ENCODE measurements at places on chromosomes 13 and 19.

- DNase-seq = no peak
These were observed 135.0 kb upstream of the KL start for GRCh38 chr13:32881074-32881776.

- DNase-seq = no peak
These were observed 45.8 kb upstream of the RCBTB2 start for GRCh38 chr13:48578516-48579164.

DNA sequence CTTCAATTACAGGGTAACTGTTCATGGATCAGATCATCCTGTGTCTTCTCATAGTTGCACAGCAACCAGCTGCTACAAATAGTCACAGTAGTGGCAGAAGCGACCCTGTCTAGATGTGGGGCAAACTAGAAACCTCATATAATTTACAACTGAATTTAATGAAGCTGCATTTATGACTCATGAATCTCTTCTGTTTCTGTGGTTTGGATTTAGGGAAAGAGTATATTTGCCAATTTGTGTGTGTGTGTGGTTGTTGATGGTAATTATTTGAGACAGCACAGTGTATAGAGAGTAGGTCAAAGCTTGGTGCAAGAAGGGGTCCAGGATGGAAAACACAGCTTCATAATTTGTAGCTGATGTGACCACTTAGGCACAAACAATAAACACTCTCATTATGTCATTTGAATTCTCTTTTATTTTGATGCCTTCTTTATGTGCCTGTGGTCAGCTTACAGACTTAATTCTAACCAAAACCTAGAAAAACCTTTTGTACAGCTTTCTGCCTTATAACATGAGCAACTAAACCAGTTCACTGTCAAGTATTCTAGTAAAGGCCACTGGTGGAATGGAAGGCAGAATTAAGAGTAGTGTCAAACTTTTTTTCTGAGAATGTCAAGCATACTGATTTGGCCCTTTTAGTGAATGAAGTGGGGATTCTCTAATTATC lies 218.1 kb downstream of the TBC1D4 start:
- DNase-seq = no peak

DNA sequence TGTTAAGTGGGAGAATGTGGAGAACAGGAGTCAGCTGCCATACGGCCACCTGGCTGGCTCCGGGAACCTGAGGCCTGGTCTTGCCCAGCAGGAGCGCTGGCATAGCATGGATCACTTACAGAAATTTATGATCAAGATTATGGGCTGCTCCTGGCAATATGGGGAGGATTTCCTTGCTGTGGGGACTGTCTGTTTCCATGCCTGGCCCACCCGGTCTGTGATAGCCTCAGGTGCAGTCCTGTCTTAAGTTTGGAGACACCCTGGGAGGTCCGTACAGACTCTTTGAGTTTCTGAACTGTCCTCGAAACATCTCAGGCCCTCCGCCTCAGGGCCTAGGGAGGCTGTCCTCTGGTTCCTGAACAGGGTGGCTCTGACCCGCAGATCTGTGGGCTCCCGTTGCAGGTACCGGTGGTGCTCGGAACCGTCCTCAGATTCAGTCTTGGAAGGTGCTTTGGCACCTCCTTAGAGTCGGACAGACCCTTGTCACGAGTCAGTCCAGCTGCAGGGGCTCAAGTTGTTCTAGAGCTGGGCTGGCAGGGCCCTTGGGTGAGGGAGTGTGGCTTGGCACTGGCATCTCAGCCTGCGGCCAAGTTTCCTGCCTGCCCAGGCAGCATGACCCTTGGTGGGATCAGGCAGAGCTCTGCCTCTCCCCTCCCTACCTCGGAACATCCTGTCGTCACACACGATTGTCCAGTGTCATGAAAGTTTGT lies 4.9 kb downstream of the TFDP1 start:
- DNase-seq = peak; percentile 14

GRCh38 chr19:33216198-33216830 lies 9.3 kb downstream of the SLC7A10 start:
- no peak for DNase-seq

DNA sequence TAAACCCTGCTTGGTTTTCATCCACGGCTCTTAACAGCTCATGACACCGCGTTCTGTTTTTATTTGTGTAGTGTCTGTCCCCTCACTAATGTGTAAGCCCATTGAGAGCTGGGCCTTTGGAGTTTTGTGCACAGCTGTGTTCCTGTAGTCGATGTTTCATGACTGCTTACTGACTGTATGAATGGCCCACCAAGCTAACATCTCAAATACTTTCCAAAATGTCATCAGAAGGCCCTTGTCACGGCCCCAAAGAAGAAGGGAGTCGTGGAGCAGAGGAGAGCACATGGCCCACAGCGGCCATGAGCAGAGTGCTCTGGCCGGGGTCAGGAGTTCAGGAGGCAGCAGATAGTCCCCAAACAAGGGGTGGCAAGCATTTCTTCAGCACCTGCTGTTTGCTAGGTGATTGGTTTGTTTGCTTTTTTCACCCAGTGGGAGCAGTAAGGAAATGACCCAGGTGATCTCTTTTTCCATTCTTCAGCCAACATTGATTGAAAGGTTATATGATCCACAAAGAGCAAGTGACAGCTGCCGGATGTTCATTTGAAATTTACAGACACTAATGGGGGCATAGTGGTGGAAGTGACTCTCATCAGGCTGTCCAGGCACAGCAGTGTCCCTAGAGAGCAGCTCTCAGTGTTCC lies 315.2 kb downstream of the ATP8A2 start:
- no peak for DNase-seq

DNA sequence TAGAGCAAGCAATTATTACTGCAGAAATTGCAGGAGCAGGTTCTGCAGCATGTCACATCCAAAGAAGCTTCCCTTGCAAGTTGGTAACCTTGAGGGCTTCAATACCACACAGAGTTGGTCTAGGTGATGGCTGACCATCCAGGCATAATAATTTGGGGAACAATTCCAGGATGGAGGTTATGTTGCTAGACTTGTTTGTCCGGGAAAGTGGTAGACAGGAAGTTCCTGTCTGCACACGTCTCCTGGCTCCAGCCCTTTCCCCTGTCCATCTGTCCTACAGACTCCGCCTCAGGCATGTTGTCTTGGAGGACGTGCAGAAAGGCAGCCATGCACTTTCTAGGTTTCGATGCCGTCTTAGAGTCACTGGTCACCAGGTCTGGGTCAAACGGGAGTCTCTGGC lies 26.0 kb downstream of the DPRX start:
- no peak for DNase-seq

DNA sequence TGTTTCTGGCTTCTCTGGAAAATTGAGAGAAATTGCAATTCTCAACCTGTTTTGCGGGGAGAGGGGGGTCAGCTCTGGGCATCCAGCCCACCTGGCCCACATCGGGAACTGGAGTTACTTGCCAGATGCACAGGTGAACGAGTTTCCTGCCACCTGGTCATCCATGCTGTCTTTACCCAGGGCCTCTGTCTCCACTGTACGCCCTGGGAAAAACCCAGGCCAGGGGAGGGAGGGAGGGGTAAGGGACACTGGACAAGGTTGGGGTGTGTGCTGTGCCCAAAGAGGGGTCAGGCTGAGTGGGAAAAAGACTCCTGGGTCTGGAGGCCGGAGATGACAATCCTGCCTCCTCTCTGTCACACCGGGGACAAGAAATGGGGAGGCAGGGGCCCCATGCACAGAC lies 307.6 kb downstream of the ZNF536 start:
- no peak for DNase-seq

- DNase-seq = peak; percentile 36
These were observed 472.7 kb upstream of the NBEA start for GRCh38 chr13:34469196-34469986.

- no peak for DNase-seq
These were observed 11.2 kb upstream of the GNA15 start for GRCh38 chr19:3124630-3125029.

- no peak for DNase-seq
These were observed 930.5 kb upstream of the SLC10A2 start for GRCh38 chr13:103996733-103997132.

GRCh38 chr19:31424861-31425620 lies 75.8 kb upstream of the TSHZ3 start:
- DNase-seq = no peak

DNA sequence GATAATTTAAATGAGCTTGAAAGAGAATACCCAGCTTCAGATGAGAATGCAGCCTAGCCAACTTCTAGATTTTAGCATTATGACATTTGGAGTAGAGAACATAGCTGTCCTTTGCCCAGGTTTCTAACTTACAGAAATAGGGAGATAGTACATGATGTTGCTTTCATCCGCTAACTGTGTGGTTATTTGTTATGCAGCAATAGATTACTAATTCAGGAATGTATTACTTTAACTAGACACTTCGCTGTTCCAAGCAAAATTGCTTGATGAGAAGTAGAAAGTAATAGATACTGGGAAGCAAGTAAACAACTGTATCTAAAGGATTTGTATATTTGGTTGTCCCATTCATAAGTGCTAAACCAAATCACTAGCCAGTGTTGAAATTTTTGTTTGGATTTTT lies 790.9 kb upstream of the PRR20A start:
- no peak for DNase-seq

DNA sequence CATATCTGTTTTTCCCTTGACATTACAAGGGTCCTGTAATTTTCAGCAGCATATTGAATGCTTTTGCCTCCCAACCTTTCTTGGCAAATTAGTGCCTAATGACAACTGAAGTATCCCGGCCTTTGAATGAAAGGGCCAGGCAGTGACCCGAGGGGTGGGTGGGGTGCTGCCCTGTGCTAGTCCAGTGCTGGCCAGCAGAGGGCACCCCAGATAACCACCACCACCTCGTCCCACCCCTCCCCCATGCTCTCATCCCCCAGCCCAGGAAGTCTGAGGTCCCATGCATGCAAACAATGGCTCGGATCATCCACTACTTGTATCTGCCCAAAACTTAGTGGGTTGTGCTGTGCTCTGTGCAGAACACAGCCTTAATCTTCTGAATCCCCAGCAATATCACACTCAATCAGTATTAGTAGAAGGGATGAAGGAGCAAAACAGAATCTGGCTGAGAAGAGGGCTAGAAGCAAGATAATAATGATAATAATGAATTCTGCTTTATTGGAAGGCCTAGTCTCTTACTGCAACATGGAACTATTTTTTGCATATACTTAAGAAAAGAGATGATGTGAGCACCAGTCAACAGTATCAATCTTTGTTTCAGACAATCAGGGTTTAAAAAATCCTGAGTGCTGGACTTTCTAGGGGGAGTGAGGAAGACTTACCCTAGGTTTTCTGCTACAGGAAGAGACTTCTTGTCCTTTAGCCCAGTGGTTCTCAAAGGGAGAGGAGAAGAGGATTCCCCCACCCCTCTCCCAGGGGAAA lies 3.8 kb downstream of the ATP12A start:
- DNase-seq = peak; percentile 45

DNA sequence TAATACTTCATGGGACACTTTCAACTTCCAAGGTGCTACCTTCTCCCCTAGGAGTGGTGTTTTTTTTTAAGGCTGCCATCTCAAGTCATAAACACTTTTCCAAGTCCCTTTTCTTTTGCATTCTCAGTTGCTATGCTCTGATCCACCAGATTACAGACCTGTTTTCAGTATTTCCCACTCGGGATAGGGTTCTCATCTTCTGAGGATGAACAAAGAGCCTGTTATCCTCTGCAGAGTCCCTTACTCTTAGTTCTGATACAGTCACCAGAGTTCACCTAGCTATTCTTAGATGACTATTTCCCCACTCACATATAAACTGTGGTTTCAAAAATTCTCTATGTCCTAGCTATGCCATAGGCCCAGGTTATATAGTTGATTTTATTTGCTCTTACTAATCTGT lies 15.9 kb downstream of the ZDHHC20 start:
- DNase-seq = no peak

- no peak for DNase-seq
These were observed 33.6 kb downstream of the TSHZ3 start for GRCh38 chr19:31315652-31316051.

DNA sequence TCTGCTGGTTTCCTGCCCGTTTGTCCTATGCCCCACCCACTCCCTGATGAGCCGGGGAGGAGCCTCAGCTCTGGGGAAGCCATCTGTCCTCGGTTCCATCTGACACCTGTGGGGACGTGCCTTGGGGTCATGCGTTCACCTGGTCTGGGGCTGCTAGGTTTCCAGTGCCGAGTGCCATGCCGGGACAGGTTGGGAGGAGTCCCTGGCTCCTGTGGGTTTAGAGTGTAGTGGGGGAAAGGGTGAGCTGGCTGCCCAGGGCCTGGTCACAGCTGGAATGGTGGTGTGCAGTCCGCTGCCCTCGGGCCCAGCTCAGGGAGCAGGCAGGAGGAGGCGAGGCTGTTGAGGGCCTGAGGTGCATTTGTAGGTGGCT lies 2.5 kb downstream of the KDM4B start:
- DNase-seq = no peak

GRCh38 chr13:37984357-37984756 lies 114.8 kb upstream of the TRPC4 start:
- no peak for DNase-seq

DNA sequence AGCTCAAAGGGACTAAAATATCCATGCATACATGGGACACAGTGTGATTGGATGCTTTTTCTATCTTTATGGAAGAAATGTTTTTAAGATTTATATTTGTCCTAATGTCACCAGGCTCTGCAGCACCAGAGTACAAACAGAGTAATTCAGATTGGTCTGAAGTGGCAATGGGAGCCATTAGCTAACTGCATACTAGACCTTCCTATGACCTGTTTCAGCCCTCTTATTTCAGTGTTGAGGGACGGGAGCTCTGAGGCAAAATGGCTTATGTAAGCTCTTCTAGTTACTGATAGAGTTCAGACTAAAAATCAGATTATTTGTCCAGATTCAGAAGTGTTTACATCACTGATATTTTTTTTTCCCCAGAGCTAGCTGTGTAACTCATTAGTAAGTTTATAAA lies 4.9 kb downstream of the SLAIN1 start:
- no peak for DNase-seq

- no peak for DNase-seq
These were observed 65.2 kb upstream of the LRCH1 start for GRCh38 chr13:46487748-46488147.

- no peak for DNase-seq
These were observed 214.9 kb downstream of the KLF5 start for GRCh38 chr13:73273745-73274144.

DNA sequence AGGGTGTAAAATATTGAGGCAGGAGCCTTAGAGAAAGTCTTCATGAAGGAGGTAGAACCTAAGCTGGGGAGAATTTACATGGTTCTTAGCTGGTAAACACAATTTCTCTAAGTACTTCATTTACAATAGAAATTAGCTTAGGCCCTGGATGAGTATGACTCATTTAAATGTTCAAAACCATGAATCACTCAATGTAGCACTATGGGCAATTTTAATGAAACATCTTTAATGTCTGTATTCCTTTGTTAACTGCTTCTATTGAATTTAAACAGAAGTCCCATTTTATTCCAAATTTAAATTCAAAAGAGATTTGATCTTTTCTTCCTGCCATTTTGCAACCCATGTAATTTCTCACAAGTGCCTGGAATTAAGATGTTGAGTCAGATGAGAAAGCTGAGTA lies 252.1 kb downstream of the RFC3 start:
- no peak for DNase-seq

DNA sequence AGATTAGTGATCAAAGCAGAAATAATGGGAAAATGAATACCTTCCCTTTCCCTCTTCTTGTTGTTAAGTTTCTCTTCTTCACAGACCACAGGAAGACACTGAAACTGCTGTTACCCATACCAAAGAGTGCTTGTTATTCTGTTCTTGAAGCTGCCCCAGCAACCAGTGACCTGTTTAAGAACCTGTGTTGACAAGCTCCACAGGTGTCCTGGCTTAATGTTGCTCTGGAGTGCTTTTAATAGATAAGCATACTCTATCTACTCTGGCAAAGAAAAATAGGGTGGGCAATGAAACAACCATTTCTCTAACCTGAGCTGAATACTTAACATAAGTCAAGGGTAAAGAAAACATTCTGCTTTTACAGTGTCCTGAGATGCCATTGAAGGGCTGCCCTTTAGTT lies 506.7 kb upstream of the GPC6 start:
- DNase-seq = no peak

Data from dermis microvascular lymphatic vessel endothelial cell (primary cell).